ENCODE measurements at places on chromosomes 16 and 17. TPM values are rescaled to one million over a fixed set of nuclear protein-coding genes. Genes with fewer than 3 reads are reported as not detected.

Gene CDT1
- polyA plus RNA-seq: 0.20 TPM

Gene HEATR9
- polyA plus RNA-seq: not detected

Gene FLYWCH1
- polyA plus RNA-seq: 14.8 TPM

Gene NPIPA5
- 1.4 TPM for polyA plus RNA-seq

Gene ACSM2B
- polyA plus RNA-seq: not detected

Gene KLHL10
- 0.16 TPM for polyA plus RNA-seq

Gene CBX2
- 0.26 TPM for polyA plus RNA-seq

Gene HSD3B7
- not detected for polyA plus RNA-seq

Gene OR1A1
- polyA plus RNA-seq: not detected

Gene PHAF1
- polyA plus RNA-seq: 14.5 TPM

Gene CACNG3
- polyA plus RNA-seq: not detected

Gene PITPNC1
- 26.0 TPM for polyA plus RNA-seq

Gene TNP2
- not detected for polyA plus RNA-seq

Gene ADAD2
- polyA plus RNA-seq: not detected

Gene CPNE7
- polyA plus RNA-seq: not detected

Gene TMEM256
- 84.7 TPM for polyA plus RNA-seq

Gene GSPT1
- polyA plus RNA-seq: 77.7 TPM

Gene TP53TG3C
- polyA plus RNA-seq: not detected

Gene ERBB2
- 0.79 TPM for polyA plus RNA-seq

Gene AHSP
- polyA plus RNA-seq: not detected

Gene PPP1R27
- polyA plus RNA-seq: not detected

Gene PTGES3L
- 1.4 TPM for polyA plus RNA-seq

Gene IL17C
- polyA plus RNA-seq: not detected

Gene FNDC8
- polyA plus RNA-seq: not detected

Gene TRPV2
- 73.6 TPM for polyA plus RNA-seq

Gene NPIPB9
- polyA plus RNA-seq: 0.31 TPM

Gene NOMO2
- 62.8 TPM for polyA plus RNA-seq

Gene PCGF2
- not detected for polyA plus RNA-seq

Gene HOXB6
- polyA plus RNA-seq: not detected

Gene TLCD3B
- not detected for polyA plus RNA-seq

Gene PIPOX
- polyA plus RNA-seq: 0.15 TPM

Gene TMEM219
- 171 TPM for polyA plus RNA-seq

Gene PLXDC1
- polyA plus RNA-seq: not detected

Gene PLD6
- 5.8 TPM for polyA plus RNA-seq

Gene DHRS13
- 17.1 TPM for polyA plus RNA-seq

Gene KRTAP9-2
- not detected for polyA plus RNA-seq

Gene NUTF2
- polyA plus RNA-seq: 111 TPM

Gene KRT20
- not detected for polyA plus RNA-seq

Gene ADAM11
- not detected for polyA plus RNA-seq

Gene CSH2
- polyA plus RNA-seq: not detected

All from IgD-negative memory B cell (primary cell).